Omental fat pad (tissue), 4 donors: ENCODE measurements at places on chromosomes 3 and 15. TPM values are rescaled to one million over a fixed set of nuclear protein-coding genes. Genes with fewer than 3 reads are reported as not detected.

SLC2A2 gene
- not detected for total RNA-seq

EDEM1 gene
- total RNA-seq = 41.1 TPM

GRCh38 chr15:77796046-77796729 is 163.5 kb upstream of the LINGO1 start:
- DNase-seq = no peak

DNA sequence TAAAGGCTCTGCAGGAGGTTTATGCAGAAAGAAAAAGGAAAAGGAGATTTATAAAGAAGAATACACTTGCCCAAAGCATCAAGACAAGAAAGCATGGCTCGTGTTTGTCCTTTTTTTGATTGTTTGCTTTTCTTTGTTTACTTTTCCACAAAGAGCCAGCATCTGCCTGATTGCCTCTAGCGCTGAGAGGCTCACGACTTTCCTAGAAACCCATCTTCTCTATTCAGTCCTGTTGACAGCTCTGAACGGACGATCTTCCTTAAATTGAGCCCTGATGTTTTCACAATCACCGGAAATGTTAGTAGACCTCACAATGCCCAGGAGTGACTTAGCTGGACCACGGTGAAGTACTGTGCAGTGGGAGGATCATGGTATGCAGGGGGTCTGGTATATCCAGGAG is 12.4 kb downstream of the GP5 start:
- DNase-seq = no peak

GRCh38 chr3:16738451-16738850 is 133.2 kb upstream of the DAZL start:
- DNase-seq = no peak

DNA sequence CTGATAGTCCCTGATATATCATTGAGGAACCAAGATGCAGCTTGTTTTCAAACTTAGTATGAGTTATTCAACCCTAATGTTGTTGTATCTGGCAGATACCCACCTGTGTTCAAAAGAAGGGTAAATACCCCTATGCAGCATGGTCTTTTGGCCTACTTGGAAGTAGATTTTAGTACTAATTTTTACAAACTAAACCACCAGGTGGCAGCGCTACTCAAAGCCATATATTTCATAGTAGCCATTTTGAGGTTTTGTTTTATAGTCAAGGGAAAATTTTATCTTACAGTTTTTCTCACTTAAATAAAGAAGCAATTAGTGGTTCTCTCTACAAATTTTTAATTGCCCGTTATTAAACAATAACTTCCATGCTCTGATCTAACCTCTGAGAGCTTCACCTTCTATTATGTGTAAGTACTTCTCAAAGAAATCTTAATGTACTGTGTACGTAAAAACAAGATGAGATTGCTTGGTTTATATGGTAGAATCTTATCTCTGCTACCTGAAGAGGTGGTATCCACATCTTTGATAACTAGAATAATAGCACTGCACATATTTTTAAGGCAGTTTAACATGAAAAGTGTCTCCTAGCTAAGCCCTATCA is 31.5 kb upstream of the MLF1 start:
- peak; percentile 26 for DNase-seq

- no peak for DNase-seq
Observed at GRCh38 chr3:190855151-190855550, 7.3 kb downstream of the GMNC start.

BCL2A1 gene
- 1.8 TPM for total RNA-seq

GRCh38 chr3:73573204-73573603 is 51.5 kb downstream of the PDZRN3 start:
- no peak for DNase-seq

GRCh38 chr3:24359102-24359501 is 135.5 kb downstream of the THRB start:
- DNase-seq = no peak

GRCh38 chr3:44340058-44340395 is 1.5 kb downstream of the TCAIM start:
- DNase-seq = no peak

DNA sequence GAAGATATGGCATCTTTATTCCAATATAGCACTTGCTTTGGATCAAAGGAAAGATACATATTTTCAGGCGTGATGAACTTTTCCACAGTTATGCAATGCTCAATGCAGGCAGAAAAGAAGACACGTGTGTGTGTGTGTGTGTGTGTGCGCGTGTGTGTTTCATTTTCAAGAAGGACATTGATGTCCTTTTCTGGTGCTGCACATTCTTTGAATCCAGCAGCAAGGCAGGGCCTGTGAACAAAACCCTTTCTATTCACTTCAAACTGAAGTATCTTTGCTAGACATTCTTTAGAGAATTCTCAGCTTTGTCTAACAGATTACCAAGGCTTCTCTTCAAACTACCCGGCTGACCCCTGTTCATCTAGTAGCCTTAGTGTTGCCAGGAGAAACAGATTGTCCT is 124.6 kb downstream of the CD47 start:
- DNase-seq = no peak
